Myocyte (in vitro differentiated cells): ENCODE measurements at places on chromosomes 7 and 10. TPM values are rescaled to one million over a fixed set of nuclear protein-coding genes. Genes with fewer than 3 reads are reported as not detected.

SPDYE2 gene
- not detected in 2 replicates for total RNA-seq

DNA sequence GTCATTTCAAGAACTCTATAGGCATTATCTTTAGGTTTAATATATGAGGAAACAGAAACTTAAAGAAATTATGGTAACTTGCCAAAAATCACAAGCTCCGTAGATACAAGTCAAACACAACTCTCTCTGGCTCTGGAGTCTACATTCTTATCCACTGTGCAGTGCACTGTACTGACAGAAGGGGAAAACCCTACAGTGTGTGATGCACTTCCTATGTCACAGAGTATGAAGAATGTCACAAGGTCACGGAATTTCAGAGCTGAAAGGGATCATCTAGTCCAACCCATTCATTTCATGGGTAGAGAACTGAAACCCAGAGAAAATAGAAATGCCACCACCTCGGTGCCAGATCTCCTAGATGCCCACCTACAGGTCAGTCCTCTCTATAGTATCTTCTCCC, 86.1 kb downstream of the LRRTM3 start:
- DNase-seq: no peak

DNA sequence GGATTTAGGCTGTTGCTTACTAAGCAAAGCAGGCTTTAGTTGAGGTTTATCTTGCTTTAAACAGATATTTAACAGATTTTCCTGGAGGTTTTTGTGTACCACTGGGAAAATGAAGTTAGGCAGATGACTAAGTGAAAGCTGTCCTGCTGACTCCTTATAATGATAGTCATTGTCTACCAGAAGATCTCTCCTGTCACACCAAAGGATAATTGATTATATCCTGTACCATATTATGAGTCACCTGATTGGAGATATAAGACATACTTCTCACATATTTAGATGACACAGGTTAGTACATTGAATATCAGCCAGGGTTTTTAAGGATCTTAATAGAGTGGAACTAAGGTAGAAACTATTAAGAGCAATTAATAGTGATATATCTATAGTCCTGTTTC, 68.4 kb downstream of the PTEN start:
- DNase-seq: no peak

TMEM270 gene
- total RNA-seq: not detected in 2 replicates

CYP26C1 gene
- total RNA-seq: 0.10 TPM in 1 of 2 replicates, not detected in the other
